Retinal pigment epithelial cell (primary cell): ENCODE measurements at places on chromosomes 1 and 21.

GRCh38 chr1:115198938-115199337 lies 109.6 kb upstream of the TSPAN2 start:
- no peak for DNase-seq

DNA sequence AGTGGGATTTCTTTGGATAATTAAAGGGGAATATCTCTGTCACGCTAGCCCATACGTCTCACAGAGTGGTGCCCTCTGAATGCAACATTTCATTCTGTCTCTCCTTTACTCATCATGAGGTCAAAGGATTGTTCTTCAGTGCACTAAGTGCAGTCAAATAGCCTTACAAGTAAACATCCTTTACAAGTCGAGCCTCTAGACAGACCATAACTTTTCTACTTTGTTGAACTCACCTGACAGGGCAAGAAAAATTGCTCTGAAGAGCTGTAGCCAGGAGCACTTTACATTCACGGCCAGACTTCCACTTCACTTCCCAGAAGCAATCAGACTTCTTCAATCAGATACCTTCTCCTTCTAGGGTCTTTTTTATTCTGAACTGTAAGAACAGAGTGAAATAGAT lies 768.0 kb upstream of the TMPRSS15 start:
- no peak for DNase-seq

GRCh38 chr1:80645621-80646020 lies 1155.1 kb upstream of the ADGRL2 start:
- DNase-seq: no peak

DNA sequence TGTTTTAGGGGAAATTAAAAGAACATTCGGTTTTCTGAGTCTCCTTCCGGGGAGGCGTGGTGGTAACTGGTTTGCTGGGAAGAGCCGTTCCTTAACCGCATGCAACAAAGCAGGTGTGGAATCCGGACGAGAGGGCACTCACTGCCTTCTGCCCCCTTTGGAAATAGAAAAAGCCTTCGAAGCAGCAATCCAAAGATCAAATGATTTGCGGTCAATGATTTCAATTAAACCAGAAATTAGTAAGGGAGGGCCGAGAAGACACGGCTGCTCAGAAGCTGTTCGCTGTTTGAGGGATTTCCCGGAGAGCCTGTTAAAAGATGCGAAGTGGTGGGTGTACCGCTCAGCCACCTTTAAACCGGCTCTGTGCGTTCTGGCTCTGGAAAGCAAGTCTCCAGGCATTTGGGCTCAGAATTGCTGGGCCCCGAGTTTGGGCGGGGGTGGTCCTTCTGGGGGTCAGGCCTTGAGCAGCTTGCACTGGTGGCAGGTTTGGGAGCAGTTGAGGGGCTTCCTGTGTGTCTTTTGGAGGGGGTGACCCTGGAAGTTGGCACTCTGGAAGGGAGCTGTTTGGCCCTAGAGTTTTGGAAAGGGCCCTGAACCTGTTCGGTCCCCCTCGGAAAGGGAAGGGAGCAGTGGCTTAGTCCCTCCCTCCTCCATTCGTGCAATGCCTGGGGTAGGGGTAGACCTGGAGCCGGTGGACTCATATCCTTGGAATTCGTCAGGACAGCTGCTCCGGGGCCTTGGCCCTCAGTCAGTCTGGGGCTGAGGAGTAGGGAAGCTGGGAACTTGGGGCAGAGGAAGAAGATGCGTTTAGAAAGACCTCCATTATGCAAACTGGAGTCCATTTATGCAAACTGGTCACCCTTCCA lies 3.1 kb downstream of the SIM2 start:
- DNase-seq: no peak

DNA sequence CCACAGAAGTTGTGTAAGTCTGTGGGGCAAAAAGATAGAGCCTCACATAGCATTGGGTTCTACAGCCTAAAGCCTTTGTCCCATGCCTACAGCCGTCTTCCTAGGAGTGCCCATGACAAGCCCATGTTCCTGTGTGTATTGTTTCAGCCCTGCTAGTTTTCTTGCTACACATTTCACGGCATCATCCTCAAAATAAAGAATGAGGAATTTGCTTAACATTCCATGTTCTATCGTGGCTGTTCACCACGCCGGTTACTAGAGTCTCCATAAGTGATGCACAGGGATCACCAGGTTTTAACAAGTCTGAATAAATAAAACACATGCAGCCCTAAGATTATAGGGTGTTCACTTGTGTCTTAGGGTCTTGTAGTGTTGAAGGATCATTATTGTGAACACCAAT lies 87.4 kb upstream of the NGF start:
- DNase-seq: no peak

DNA sequence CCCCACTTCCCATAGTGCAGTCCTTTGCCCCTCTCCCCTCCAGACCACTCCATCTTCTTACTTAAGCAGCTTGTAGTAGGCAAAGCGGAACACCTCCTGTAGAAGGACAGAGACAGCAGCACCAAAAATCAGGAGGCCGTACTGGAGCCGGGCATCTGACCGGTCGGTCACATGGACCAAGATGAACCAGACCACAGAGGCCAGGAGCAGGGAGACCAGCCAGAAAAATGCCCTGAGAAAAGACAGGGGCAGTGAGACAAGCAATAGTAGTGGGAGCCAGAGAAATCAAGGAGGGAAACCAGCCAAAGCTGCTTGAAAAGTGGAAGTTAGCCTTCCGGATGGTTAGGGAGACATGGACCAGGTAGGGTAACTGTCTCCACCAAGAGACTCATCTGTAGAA lies 920 bp downstream of the APH1A start:
- no peak for DNase-seq

- peak; percentile 53 for DNase-seq
Observed at GRCh38 chr21:17454315-17455027, 58.4 kb upstream of the CXADR start.

GRCh38 chr21:40853956-40854688 lies 7.2 kb upstream of the DSCAM start:
- DNase-seq: no peak

DNA sequence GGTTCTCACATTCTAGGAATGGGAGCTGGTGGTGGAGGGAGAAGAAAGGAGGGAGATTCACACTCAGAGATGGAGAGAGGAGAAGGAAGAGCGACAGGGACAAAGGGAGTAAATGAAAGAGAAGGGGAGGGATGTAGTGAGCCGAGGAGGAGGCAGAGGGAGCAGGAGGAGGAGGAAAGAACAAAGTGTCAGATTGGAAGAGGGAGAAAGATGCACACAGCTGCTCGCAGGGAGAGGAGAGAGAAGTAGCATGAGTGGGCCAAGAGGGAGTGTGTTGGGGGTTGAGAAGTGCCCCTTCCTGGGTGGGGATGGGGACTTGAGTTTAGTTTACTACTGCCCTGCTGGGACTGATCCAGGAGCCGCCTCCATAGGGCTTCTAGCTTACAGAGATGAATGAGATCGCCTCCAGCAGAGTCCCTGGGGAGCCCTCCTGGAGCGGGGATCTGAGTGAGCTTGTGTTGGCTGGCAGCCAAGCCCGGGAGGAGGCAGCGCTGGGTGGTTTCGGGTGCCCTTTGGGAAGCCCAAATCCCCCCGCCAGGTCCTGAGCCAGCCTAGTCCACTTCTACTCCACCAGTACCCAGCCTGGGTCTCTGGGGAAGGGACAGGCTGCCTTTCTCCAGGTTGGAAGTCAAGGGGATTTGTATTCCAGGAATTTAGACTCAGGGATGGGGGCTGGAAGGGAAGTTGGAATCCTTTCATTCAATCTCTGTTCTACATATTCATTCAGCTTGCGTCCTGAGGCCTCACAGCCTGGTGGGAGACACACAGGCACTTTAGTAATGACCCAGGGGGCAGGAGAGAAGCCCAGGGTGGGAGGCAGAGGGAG lies 20.9 kb downstream of the PTPRU start:
- DNase-seq: no peak

DNA sequence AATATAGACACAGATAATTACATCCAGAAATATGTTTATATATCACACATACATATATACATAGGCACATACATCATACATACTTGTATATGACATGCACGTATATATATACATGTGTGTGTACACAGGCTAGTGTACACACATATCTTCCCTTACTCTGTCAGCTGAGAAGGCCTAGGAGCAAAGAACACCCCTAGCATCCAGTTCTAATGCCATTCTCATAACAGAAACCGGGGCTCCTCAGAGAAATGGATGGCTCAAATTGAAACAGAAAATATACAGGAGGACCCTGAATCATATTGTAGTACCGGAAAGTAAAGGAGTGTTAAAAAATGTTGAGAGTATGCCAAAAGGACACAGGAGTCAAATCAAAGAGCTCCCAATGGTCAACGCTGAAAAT lies 19.7 kb upstream of the HYI start:
- no peak for DNase-seq

DNA sequence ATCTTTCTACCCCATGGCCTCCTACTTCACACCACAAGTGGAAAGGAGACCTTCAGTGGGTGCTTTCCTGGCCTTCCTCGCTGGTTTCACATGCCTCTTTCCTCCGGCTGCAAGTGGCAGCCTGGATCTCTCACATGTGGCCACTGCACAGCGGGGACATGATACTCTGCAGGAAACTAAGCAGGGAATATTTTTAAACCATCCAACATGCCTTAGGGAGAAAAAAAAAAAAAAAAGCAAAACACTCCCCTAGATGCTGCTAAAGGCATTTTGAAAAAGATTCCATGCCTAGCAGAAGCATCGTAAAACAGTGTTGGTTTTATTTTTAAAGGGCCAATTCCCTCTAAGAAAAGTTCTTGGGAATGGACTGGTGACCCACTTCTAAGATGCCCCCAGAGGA lies 12.2 kb upstream of the GJA5 start:
- DNase-seq: no peak

GRCh38 chr1:228814176-228814575 lies 78.9 kb downstream of the RHOU start:
- DNase-seq: no peak

- DNase-seq: no peak
Observed at GRCh38 chr1:29282135-29282923, 46.0 kb downstream of the PTPRU start.

DNA sequence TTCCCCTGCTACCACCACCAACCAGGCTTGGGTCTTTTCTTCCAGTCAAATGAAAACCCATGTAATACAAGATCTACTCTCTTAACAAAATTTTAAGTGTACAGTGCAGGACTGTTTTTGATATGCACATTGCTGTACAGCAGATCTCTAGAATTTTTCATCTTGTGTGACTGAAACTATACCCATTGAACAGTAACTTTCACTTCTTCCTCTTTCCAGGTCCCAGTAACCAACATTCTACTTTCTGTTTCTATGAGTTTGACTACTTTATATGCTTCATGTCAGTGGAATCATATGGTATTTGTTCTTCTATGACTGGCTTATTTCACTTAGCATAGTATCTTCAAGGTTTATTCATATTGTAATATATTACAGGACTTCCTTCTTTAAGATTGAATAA lies 45.3 kb upstream of the PLPPR4 start:
- no peak for DNase-seq

GRCh38 chr1:64090436-64090835 lies 113.0 kb upstream of the UBE2U start:
- DNase-seq: no peak

GRCh38 chr1:89524369-89525168 lies at the start of gene LRRC8B:
Gene LRRC8B (plus strand): TSS chr1:89524829. CDS start chr1:89582651, 57,822 bp downstream.
- peak; percentile 54 for DNase-seq

DNA sequence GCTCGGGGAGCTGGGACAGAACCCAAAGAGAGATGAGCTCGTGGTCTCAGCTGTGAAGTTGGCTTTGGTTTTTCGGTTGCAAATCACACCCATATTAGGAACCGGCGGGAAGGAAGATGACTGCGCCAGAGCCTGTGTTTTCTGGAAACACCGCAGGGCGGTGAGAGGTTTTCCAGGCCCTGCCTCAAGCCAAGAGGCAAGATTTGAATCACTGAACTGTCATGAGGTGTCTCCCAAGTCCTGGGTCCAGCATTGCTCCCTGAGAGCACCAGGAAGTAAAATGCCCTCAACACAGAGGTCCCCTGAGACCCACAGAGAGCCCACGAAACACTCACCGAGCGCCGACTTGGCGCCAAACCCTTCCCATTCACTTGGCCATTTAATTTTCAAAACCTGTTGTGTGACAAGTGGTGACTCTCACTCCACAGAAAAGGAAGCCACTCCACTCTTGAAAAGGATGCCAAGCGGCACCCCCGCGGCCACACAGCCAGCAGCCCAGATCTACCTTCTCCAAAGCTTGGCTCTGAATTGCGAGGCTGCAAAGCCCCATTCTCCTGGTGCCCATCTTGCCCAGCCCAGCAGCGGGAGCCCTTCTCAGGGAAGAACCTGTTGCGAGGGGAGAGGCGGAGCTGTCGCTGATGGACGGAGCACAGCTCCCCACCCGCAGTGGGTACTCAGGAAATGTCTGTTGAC lies 99.0 kb upstream of the RUNX3 start:
- DNase-seq: no peak

GRCh38 chr1:233357595-233358397 lies 30.3 kb downstream of the MAP3K21 start:
- no peak for DNase-seq

- no peak for DNase-seq
Observed at GRCh38 chr1:62228136-62228882, 33.7 kb downstream of the L1TD1 start.

DNA sequence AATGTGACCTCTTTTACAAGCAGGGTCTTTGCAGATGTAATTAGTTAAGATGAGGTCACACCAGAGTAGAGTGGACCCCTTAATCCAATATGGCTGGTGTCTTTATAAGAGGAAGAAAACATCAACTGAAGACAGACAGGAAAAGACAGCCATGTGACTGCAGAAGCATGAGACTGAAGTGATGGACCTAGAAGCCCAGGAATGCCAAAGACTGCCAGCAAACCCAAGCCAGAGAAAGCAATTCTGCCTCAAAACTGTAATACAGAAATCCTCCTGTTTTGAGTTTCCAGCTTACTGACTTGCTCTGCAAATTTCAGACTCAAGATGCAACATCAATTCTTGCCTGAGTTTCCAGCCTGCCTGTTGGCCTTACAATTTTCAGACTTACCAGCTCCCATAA lies 17.3 kb downstream of the ENAH start:
- DNase-seq: no peak

DNA sequence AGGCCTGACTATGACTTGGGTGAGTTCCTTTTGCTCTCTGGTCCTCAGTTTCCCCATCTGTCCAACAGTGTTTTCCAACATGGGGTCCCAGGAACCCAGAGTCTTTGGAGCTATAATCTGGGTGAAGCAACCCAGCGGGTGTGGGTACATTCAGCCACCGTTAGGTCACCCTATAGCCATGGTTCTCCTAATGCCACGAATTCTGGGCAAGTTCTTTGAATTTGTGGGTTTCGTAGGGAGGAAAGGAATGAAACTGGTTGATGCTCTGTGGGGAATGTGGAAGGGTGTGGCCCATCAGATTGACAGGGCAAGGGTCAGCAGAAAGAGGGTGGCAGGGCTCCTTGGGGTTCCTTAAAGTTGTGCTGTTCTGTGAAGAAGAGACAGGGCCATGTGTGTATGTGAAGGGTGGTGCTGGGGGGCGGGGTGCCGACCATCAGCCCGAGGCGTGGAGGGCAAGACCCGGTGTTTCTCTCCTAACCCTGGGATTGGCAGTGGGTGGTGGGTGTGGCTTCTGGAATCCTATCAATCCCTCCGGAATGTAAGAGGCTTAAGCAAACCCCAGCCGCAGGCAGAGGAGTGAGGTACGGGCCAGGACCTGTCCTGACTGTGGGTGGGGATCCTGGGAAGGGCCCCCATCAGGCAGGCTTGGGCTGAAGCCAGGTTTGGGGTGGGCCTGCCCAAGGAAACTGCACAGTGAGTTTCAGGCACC lies 35.5 kb upstream of the ZNF362 start:
- DNase-seq: peak; percentile 69
